ENCODE measurements at places on chromosomes 3 and 15.

DNA sequence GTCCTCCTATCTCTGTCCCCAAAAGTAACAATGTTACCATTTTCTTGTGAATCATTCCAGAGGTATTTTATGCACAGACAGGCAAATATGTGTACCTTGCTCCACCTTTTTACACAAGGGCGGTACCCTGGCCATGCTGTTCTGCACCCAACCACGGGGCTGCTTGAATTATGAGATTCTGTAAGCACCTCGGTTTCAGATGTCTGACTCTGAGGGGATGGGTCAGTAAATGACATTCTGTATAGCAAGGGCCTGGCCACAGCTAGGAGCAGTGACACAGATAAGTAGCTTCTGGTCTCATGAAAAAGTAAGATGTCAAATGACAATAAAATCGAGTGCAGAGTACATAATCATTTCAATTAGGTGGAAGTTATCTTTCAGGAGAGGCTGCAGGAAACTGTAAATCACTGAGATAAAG lies 30.4 kb upstream of the FLNB start:
- no peak for DNase-seq

DNA sequence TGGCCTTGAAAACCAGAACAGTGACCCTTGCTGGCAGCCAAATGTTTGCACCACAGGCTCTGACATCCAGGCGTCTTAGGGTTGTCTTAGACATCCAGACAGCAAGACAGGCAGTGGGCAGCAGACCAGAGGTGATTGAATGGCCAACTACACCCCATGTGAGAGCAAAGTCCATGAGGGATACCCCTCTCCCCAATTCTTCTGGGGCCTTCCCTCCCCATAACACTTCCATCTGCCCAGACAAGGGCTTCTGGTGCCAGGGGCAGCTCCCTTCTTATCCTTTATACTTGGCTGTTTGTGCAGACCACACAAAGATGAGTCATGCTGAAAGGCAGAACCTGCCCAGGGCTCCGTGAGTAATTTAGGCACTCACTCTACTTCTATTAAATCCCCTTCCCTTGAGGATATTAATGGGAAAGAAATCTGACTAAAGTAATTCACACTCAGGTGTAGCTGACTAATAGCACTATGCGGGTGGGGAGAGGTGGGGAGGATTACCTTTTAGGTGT lies 257.9 kb downstream of the UACA start:
- DNase-seq = no peak

GRCh38 chr15:37377428-37377827 lies 277.1 kb upstream of the MEIS2 start:
- no peak for DNase-seq

- no peak for DNase-seq
Measured at GRCh38 chr3:196287090-196287439, 461 bp downstream of the PCYT1A start.

GRCh38 chr3:168205451-168205850 lies 109.7 kb upstream of the GOLIM4 start:
- DNase-seq = no peak

GRCh38 chr3:28101705-28102104 lies 139.7 kb upstream of the CMC1 start:
- no peak for DNase-seq

- no peak for DNase-seq
Measured at GRCh38 chr3:123682302-123682701, 97.4 kb upstream of the HACD2 start.

- no peak for DNase-seq
Measured at GRCh38 chr3:45972534-45973402, 22.9 kb downstream of the FYCO1 start.

- no peak for DNase-seq
Measured at GRCh38 chr15:76105391-76105790, 45.6 kb downstream of the TMEM266 start.

DNA sequence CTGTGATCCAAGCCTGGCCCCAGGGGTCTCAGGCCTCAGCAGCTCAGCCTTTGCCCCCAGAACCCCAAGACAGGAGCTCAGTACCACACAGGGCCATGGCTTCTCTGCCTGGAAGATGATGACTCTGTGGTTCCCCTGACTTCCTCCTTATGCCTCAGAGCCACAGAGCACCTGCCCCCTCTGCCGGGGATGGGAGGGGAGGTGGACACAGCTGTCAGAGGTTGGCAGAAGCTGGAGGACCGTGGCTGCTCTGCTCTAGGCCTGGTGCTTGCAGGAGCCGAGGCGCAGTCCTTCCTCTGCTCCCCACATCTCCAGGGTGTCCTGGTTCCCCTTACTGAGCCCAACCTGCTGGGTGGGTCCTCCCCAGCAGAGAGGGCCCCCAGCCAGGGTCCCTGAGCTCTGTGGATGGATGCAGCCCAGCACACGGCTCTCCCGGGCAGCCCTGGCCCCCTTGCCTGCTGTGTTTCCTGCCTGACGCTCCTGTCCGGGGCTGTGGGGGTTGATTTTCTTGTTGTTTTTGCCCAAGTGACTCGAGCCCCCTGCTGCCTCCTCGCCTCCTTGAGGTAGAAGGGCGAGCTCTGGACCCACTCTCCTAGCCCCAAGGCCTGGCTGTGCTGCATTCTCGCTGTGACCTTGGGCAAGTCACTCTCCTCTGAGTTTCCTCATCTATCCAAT lies 36.6 kb downstream of the PSTPIP1 start:
- DNase-seq = no peak

Measured in activated CD4-positive, CD25-positive, alpha-beta regulatory T cell (primary cell).